ENCODE measurements at places on chromosomes 12 and 14.

DNA sequence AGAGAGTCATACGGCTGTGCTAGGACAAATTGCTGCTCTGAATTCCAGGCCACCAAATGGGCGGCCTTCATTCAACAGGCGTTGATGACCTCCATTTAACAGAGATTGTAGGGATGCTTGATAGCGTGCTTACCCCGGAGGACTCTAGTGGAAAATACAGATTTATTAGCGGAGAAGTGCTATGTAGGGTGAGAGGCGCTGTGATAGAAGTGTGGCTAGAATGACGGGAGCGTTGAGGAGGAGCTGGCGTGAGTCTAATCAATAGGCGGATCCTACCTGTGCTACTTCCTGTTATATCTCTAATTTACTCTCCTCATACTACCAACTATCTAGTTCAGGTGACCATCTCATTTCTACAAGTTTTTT lies 668 bp downstream of the MRPS35 start:
- no peak for DNase-seq

DNA sequence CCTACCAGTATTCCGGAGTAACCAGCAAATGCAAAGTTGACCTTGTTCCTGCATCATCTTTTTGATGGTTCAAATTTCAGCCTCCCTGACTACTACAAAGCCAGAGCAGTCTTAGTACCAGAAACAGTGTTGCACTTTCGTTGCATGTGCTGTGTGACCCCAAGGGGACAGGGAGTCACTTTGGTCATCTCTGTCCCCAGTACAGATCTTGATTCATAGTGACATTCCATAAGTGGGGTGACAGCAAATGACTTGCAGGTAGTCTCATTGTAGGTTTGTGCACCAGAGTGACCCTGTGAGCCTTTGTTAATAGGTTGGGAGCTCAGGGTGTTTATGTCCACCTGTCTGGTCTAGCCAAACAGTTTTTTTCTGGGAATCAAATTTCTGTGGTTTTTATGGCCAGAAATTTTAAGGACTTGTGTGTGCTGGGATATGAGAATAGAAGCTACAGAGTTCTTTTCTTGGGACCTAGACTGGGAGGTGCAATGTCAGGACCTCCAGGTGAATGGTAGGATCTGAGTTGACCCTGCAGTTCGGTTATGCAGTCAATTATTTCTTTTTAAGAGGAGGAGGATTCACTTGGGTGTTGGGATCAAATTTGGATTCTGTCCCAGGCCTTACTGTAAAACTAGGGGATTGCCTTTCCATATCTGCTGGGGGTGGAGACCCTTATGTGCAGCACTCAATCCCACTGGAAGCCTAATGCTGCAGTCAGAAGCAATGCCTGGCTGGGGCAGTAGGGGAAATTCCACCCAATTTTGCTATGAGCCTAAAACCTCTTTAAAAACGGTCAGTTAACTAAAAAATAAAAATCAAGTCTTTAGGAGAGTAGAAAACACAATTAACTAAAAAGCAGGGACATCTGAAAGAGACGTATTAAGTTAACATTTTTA lies 10.1 kb downstream of the EIF5 start:
- DNase-seq: no peak

GRCh38 chr12:23217158-23217557 lies 592.2 kb downstream of the ETNK1 start:
- no peak for DNase-seq

GRCh38 chr14:21382886-21383847 lies 652 bp downstream of the SUPT16H start:
- DNase-seq: no peak

- no peak for DNase-seq
These were observed 272.4 kb upstream of the NPAS3 start for GRCh38 chr14:32666308-32666707.

GRCh38 chr14:76759589-76759988 lies 1.7 kb upstream of the VASH1 start:
- no peak for DNase-seq

DNA sequence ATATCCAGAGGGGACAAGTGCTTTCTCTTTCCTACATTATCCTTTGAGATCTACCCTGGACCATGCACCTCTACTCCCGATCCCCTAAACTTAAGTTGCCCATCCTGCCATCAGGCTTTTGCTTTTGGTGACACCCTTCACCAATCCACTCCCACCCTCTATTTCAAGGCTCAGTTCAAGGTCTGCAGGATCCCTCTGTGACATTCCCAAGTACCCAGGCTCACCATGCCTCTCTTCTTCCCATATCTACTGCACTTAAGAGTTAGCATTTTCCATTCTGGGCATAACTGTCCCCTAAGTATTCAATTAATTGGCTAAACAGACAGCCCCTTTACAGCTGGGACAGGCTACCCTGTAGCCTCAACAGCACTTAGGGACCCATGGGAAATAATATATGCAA lies 3.1 kb downstream of the NFYB start:
- no peak for DNase-seq

GRCh38 chr12:66050610-66051009 lies 79.9 kb downstream of the LLPH start:
- no peak for DNase-seq

GRCh38 chr12:129052373-129052772 lies 199.1 kb downstream of the GLT1D1 start:
- no peak for DNase-seq

DNA sequence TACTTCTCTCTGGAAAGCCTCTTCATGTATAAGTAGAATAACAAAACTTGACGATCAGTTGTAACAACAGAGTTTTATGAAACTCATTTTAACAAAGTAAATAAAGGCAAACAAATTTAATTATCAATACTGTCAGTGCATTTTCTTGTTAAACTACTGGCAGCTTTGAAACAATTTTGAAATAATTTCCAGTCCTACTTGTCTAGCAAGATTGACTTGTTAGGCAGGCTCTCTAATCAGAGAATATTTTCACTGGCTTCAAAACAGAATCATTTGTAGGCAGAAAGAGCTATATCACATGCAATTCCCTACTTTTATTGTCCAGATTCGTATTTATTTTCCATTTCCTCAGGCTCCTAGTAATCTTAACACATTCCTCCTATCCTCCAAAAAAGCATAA lies 45.9 kb upstream of the SLC6A13 start:
- no peak for DNase-seq

- DNase-seq: no peak
These were observed 21.2 kb downstream of the MTHFD1 start for GRCh38 chr14:64409126-64409920.

DNA sequence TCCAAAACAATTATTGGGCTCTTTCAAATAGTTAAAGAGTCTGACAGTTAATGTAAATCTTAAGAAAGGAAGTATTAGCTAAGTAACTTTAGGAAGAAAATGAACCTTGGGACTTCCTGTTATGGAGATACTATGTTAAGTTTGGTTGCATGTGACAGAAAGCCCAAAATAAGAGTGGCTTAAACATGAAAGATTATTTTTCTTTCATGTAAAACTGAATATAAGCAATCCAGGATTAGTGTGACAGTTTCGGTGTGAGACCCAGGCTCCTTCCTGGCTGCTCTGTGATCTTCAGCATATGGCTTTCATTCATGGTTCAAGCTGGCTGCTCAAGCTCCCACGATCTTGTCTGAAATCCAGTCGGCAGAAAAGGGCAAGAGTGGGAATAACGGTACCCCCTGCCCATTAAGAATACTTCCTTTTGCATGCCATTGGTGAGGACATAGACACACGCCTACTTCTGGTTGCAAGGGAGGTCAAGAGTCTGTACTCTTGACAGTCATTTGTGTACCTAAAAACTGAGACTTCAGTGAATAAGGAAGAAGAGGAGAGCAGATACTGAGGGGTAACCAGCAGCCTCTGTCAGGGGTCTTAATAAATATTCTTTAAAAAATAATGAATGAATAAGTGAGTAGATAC lies 2.2 kb upstream of the RPAP3 start:
- DNase-seq: no peak

GRCh38 chr14:98325761-98326160 lies 946.2 kb downstream of the BCL11B start:
- no peak for DNase-seq

- DNase-seq: no peak
These were observed 50.1 kb downstream of the TMX1 start for GRCh38 chr14:51290132-51290531.

- DNase-seq: no peak
These were observed 132.4 kb downstream of the BRMS1L start for GRCh38 chr14:35958499-35958898.

DNA sequence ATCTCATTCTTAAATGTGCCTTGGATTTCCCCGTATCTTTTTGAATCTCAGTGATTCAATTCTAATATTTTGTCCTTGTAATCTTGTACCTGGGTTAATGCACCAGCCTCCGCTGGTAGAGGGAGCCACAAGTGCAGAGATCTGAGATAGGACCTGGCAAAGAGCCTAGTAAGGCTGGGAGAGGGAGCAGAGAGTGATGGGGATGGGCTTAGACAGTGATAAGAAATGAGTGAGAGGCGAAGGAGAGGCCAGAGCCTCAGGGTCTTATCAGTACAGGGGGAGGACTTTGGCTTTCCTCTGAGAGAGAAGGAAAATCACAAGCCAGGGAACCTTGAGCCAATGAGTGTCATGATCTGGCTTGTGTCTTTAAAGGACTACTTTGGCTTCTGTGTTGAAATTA lies 30.5 kb upstream of the LMNTD1 start:
- DNase-seq: no peak

- DNase-seq: no peak
These were observed 22.8 kb downstream of the JDP2 start for GRCh38 chr14:75450381-75451276.

- no peak for DNase-seq
These were observed 2.3 kb downstream of the MCRS1 start for GRCh38 chr12:49565406-49566265.

DNA sequence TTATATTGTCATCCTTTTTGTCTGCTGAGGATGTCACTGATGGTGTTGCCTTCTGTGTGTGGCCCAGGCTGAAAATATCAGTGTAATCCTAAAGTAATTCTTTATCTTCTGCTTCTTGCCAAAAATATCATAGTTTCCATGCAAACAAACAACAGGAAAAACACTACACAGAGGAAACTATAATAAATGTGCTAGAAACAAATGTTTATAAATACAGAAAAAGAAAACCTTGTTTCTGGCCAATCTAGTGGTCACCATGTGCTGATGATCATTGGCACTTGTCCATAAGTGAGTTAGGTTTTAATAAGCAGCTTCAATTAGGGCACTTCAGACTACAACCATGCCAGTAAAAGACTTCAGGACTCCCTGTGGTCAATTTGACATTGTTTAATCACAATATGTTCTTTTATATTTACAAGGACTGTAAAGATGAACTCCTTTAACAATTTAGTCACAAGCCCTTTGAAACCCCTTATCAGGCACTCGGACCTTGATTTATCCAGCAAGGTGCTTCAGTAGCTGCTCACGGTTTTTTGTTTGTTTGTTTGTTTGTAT lies 124.8 kb downstream of the TMTC3 start:
- DNase-seq: no peak
